Cardiac muscle cell (in vitro differentiated cells and primary cell): ENCODE measurements at places on chromosomes 16 and 17.

DNA sequence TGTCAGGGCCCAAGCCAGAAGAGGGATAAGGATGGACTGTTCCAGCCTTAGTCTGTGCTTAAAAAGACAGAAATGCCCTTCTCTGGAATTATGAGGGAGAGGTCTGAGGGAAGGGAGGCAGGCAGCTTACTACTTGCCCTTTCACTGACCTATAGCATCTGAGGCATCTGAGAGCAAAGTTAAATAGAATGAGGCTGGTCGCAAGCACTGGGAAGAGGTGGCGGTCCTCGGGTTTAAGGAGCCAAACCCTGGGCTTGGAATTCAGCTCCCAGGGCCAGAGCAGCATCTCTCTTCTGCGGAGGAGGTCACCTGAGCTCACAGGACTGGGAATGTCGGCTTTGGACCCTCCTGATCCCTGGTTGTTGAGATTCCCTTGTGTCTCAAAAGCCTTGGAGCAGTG, 3.1 kb upstream of the LIMD2 start:
- no peak for DNase-seq

DNA sequence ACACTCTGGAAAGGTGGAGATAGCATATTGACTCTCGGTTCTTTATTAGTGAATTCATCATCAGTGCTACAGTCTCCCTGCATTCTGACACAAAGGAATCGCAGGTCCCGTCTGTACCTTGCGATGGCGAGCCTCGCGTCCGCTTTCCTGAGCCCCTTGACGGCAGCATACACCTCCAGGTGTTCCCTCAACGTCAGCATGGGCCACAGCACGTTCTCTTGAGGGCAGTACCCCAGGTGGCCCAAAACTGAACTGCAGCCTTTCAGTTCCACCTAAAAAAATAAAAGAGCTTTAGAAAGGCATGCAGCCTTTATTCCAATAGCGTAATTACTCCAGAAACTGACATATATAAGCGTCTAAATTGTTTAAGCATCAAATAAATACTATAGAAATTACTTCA, 24.2 kb upstream of the ABCA9 start:
- DNase-seq = peak; percentile 27

DNA sequence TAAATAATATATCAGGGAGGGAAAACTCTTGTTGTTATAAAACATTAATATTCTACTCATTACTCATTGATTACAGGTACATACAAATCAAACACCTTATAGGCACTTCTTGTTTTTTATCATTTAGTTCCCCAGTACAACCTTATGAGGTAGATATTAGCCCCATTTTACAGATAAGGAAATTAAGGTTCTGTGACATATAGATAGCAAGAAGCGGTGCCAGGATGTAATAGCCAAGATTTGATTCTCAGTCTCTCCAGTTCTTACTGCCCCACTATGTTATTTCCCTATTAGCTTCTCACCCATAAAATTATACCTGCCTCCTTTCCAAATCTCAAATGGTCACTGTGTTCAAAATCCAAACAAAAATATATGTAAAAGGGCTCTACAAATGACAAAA, 36.9 kb downstream of the CMTM3 start:
- no peak for DNase-seq

- peak; percentile 43 for DNase-seq
These were observed 10.0 kb downstream of the TNFAIP1 start for GRCh38 chr17:28345419-28346198.
